ENCODE measurements at places on chromosomes 12 and 14.

DNA sequence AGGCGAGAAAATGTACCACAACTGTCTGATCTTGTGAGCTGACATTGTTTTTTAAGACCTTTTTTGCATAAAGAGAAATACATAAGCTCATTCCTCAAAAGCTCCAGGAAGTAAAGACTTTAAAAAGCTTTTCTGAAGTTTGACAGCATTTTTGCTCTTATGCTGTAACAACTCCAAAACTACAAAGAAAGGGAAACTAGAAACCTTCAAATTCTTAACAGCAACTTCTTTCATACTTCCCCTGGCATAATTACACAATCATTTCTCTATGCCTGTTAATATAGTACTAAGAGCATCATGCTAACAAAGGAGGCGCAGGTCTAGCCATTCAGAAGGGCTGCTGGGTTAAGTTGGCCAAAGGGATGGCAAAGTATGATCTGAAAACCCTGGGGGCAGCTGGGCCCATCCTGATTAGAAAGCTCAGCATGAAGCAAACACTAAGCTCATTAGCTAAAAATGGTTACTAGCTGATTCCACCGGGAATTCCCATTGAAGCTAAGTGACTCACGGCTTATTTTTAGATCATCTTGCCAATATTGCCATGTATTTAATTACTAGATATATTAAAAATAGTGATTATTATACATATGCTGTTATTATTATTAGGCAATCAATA is 26.1 kb upstream of the ANP32D start:
- DNase-seq: no peak

- no peak for DNase-seq
Observed at GRCh38 chr12:107584563-107584962, 101.0 kb upstream of the PWP1 start.

DNA sequence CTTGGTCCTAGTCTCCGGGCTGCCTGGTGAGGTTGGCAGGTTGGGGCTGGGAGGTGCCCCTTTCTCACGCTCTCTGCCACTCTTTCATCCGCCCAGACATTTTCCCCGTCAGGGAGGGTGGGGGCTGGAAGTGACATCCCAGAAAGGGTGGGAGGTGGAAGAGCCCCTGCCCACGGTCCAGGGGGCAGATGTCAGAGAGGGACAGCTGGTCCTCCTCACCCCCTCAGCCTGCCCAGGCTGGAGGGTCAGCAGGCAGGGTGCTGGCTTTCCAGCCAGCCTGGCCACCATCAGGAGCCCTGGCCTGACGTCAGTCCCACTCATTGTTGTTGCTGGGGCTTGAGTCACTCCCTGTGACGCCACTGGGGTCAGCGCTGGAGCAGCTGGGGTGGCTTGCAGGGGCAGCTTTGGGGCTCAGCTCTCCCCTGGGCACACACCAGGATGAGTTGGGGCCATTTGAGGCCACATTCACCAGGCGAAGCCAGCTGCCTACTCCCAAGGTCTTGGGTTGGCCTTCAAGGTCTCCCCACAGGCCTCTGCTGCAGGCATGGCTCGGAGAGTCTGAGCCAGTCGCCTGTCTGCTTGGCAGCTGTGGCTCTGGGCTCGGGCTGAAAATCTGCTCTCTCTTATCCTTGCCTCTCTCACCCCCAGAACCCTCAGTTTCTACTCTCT is 5.7 kb upstream of the ATG101 start:
- peak; percentile 42 for DNase-seq

GRCh38 chr12:53978477-53979356 is 4.0 kb upstream of the HOTAIR start:
- no peak for DNase-seq

DNA sequence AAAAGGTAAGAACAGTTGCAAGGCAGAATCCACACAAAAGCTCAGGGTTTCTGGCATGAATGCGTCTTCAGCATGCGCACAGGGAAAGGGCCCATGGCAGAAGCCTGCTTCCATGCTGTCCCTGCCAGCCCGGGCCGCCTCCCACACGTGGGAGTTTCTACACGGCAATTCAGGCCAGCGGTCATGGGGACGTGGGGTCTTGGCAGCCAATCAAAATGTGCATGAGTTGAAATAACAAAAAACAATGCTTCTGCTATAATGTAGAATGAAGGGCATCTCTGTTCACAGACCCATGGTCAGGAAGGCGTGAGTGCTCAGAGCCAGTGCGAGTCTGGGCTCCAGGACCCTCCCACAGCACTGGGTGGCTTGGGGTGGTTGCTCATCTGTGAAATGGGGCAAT is 28.6 kb downstream of the AMN start:
- DNase-seq: peak; percentile 94

- DNase-seq: no peak
Observed at GRCh38 chr14:55781046-55781445, 201.0 kb downstream of the KTN1 start.

- DNase-seq: no peak
Observed at GRCh38 chr14:105065280-105066228, at the start of gene GPR132. GPR132 (minus strand) TSS chr14:105065430; CDS start chr14:105055420, 10,010 bp downstream.

DNA sequence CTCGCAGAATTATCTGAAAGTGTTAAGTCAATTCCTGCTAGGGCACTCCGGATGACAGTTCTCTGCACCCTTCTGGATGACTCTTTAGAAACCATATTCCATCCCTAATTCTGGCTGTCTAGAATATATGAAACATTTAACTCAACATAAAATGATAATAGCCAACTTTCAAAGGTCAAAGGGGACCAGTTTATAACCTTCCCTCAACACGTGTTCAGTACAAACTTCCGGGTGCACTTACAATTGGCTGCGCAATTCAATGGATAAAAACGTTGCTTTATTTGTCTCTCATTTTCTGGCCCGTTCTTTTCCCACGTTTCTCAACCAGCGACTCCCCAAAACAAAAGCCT is 1.3 kb downstream of the SBNO1 start:
- DNase-seq: no peak

GRCh38 chr14:41749429-41749828 is 142.8 kb downstream of the LRFN5 start:
- DNase-seq: no peak

- no peak for DNase-seq
Observed at GRCh38 chr14:23827100-23827892, 126.3 kb upstream of the DHRS4 start.

DNA sequence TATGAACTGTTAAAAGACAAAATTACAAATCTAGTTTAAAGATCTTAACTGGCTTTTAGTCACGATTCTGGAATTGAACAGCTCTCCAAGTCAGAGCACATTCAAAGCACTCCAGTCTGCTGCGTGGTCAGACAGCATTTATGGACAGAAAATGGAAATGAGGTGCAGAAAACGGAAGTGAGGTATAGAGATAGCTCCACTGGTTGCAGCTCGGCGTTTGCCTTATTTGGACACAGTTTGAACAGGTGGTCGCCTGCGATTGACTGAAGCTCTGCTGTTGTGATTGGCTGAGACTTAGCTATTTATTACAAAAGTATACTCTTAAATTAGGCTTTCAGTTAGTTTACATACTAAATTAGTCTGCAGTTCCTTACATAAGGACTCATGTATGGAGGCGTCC is 28.3 kb downstream of the TRIM9 start:
- no peak for DNase-seq

GRCh38 chr14:21557084-21557901 is 22.6 kb downstream of the OR10G3 start:
- DNase-seq: peak; percentile 85

GRCh38 chr12:96233939-96234461 is 39.8 kb downstream of the ELK3 start:
- peak; percentile 92 for DNase-seq

- DNase-seq: peak; percentile 73
Observed at GRCh38 chr12:6872073-6873048, 742 bp downstream of the SPSB2 start.

DNA sequence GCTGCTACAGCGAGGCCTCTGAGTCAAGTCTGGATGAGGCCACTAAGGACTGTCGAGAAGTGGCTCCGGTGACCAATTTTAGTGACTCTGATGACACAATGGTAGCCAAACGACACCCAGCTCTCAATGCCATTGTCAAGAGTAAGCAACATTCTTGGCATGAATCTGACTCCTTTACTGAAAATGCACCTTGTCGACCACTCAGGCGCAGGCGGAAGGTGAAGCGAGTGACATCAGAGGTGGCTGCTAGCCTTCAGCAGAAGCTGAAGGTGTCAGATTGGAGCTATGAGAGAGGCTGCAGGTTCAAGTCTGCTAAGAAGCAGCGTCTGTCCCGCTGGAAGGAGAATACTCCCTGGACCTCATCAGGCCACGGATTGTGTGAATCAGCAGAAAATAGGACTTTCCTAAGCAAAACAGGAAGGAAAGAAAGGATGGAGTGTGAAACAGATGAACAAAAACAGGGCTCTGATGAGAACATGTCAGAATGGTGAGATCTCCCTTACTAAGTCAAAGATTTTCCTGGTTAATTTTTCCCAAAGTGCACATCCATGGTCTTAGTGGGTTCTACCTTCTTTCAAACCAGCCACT is 2.9 kb downstream of the GPATCH2L start:
- DNase-seq: no peak

DNA sequence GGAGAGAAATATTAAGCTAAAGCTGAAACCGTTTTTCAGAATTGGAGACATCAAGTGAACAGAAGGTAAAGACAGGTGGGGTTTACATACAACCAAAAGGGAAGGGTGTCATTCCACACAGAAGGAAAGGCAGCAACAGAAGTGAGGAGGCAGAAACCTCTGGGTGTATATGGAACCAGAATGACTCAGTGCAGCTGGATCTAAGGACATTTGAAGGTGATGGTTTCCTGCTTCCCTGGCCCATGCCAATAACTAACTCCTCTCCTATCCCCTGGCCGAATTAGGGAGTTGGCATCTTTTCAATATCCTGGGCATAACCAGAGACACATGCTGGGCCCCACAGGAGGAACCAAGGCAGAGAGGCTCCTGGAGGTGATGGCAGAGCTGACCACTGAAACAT is 8.4 kb downstream of the NCKAP5L start:
- no peak for DNase-seq

DNA sequence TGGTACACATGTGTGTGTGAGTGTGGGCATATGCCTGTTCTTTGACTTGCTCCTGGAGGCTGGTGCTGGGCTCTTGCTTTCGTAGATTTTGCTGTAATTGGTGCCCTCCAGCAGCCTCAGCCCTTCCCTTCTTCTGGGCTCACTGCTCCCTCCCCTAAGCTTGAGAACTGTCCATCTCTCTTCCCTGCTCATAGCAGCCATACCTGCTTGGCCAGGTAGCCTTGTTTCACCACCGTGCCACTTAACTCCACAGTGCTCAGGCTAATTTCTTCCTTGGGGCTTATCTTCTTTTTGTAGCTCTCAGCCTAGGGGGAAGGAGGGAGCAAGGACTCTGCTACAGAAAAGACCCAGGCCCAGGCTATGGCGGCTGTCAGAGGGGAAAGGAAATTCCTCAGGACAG is 19.8 kb downstream of the PLEK2 start:
- no peak for DNase-seq

- no peak for DNase-seq
Observed at GRCh38 chr12:12987421-12987820, 12.6 kb downstream of the HEBP1 start.

DNA sequence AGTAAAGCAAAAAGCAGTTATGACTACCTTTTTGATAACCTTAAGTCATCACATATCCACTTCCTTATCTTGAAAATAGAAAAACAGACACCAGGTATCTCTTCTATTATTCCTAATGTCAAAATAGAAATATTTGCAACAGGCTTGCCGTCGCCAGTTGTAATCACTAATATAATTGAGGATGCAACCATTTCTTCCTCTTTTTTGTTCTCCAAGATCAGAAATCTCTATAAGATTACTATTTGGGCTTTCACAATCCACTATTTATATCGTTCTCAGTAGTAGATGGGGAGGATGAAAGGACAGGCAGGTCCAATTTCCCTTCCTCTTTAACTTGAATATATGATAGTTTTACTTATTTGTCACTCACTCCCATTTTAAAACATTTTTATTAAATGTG is 130.2 kb upstream of the HMGA2 start:
- no peak for DNase-seq

DNA sequence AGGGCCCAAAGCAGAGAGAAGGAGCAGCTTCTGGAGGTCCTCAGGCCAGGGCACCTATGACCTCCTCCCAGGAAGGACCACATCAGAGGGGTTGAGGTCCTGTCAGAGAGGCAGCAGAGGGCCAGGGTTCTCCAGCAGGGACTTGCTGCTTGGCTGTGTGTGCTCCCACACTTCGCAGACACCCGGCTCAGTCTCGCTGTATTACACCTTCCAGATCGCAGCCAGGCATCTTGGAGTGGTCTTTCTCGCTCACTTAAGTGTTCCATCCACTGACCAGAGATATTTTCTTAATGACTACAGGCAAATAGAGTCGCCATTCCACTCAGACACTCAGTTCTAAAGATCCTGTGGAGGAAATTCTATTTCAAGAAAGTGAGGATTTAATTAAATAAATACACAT is 84.3 kb downstream of the PRIMA1 start:
- DNase-seq: no peak

GRCh38 chr14:80653956-80654355 is 287.6 kb downstream of the CEP128 start:
- no peak for DNase-seq

- DNase-seq: no peak
Observed at GRCh38 chr12:11725686-11726085, 76.2 kb downstream of the ETV6 start.

DNA sequence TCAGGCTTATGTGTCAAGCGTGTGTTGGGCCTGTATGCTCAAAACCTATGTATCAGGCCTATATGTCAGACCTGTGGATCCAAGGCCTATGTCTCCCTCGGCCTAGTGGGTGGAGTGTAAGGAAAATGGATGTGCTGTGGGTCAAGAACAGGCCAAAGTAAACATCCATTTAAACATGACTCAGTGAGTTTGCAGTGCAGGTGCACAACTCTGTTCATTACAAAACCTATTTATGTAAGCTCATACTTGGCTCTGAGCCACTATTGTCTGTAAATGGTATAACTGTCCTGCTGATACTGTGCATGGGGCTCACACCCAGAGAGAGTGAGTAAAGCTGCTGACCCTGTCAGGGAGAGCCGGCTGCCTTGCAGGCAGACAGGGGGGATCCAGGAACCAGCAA is 249.7 kb upstream of the AVPR1A start:
- DNase-seq: no peak

DNA sequence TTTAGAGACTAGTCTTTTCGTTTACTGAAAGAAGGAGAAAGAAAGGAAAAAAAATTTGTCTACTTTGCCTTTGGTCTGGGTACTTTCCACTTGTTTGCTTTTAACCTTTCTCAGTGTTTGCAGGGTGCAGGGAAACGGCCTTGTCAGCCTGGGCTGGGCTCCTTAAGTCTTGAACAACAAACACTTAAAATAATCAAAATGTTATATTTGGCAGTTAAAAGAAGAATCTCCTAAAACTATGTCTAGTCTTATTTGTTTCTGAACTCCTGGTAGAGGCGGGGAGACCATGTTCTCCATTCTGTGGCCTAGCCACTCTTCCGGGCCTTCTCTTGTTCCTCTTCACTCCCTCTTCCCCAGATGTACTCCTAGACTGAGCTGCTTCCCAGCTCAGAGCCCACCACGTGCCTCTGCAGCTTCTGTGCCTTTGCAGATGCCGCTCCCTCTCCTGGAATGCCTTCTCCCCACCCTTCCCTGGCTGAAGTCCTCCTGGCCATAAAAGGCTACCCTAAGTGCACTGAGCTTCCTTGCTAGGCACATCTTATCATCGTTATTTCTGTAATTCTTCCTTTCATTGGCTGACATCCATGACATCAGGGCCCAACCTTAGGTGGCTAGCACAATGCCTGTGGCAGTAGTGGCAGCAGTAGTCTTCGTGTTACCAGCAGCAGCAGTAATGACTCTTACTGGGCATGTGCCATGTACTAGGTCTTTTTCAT is 432.9 kb downstream of the ZFP36L1 start:
- peak; percentile 23 for DNase-seq
